PC-9 (cell line): ENCODE measurements at places on chromosomes 2 and 18. TPM values are rescaled to one million over a fixed set of nuclear protein-coding genes. Genes with fewer than 3 reads are reported as not detected.

Gene SLC23A3
- total RNA-seq, result 7.1 and 7.9 TPM in 2 replicates

Gene MOCOS
- total RNA-seq, result 22.7 and 30.4 TPM in 2 replicates

Gene BZW1
- total RNA-seq, result 274 and 300 TPM in 2 replicates

Gene FER1L5
- total RNA-seq, result 0.09 TPM in 1 of 2 replicates, not detected in the other

Gene SMAD7
- 5.0 and 5.8 TPM in 2 replicates for total RNA-seq

Gene CYRIA
- 3.9 and 4.0 TPM in 2 replicates for total RNA-seq

Gene TSGA10
- total RNA-seq, result 13.5 and 14.9 TPM in 2 replicates

Gene GDF7
- total RNA-seq, result 0.04 TPM in 1 of 2 replicates, not detected in the other

Gene UPP2
- total RNA-seq, result not detected in 2 replicates

Gene NEB
- total RNA-seq, result 0.15 TPM in 1 of 2 replicates, not detected in the other

Gene SCLY
- 33.9 and 40.0 TPM in 2 replicates for total RNA-seq

Gene ALK
- total RNA-seq, result not detected in 2 replicates

Gene RELCH
- total RNA-seq, result 19.6 and 20.1 TPM in 2 replicates

Gene DPY30
- total RNA-seq, result 89.6 and 109 TPM in 2 replicates

Gene UGT1A6
- 549 and 643 TPM in 2 replicates for total RNA-seq

Gene CFAP65
- total RNA-seq, result not detected in 2 replicates

Gene NOSTRIN
- total RNA-seq, result 0.48 and 0.68 TPM in 2 replicates

Gene SCG2
- 0.48 and 0.81 TPM in 2 replicates for total RNA-seq

Gene C1QL2
- not detected in 2 replicates for total RNA-seq

Gene DNAJC5G
- total RNA-seq, result not detected in 2 replicates

Gene GCG
- total RNA-seq, result not detected in 2 replicates

Gene KCNE4
- total RNA-seq, result 0.11 TPM in 1 of 2 replicates, not detected in the other

Gene ZFP36L2
- total RNA-seq, result 31.3 and 34.3 TPM in 2 replicates

Gene ADAM23
- 8.9 and 12.0 TPM in 2 replicates for total RNA-seq

Gene RAD51AP2
- total RNA-seq, result not detected in 2 replicates

Gene DNER
- total RNA-seq, result 0.28 and 0.58 TPM in 2 replicates

Gene CIB4
- not detected in 2 replicates for total RNA-seq

Gene ARHGEF4
- 16.1 and 20.0 TPM in 2 replicates for total RNA-seq

Gene PLEKHB2
- total RNA-seq, result 43.7 and 46.2 TPM in 2 replicates

Gene RUFY4
- not detected in 2 replicates for total RNA-seq

Gene REG3G
- total RNA-seq, result not detected in 2 replicates

Gene SGPP2
- 0.57 and 1.1 TPM in 2 replicates for total RNA-seq

Gene MLPH
- total RNA-seq, result 237 and 283 TPM in 2 replicates

Gene TWIST2
- 4.1 and 5.0 TPM in 2 replicates for total RNA-seq

Gene TLX2
- total RNA-seq, result 3.1 and 3.8 TPM in 2 replicates

Gene KIF5C
- total RNA-seq, result 0.07 and 0.23 TPM in 2 replicates

Gene ANKRD30BL
- total RNA-seq, result not detected in 2 replicates

Gene TNFAIP6
- total RNA-seq, result not detected in 2 replicates

Gene CD8B
- not detected in 2 replicates for total RNA-seq

Gene SERPINB5
- total RNA-seq, result 25.5 and 26.2 TPM in 2 replicates

Gene FBXO48
- 1.2 and 1.6 TPM in 2 replicates for total RNA-seq

Gene KIAA2012
- not detected in 2 replicates for total RNA-seq

Gene CTLA4
- total RNA-seq, result not detected in 2 replicates

Gene LMAN2L
- 13.2 and 15.6 TPM in 2 replicates for total RNA-seq

Gene TFPI
- 35.5 and 65.7 TPM in 2 replicates for total RNA-seq

Gene HK2
- 7.8 and 13.5 TPM in 2 replicates for total RNA-seq

Gene ALPP
- 47.5 and 57.8 TPM in 2 replicates for total RNA-seq

Gene SMCHD1
- total RNA-seq, result 44.9 and 73.7 TPM in 2 replicates

Gene CYB5A
- 105 and 109 TPM in 2 replicates for total RNA-seq

Gene FSHR
- total RNA-seq, result not detected in 2 replicates

Gene RAB6C
- total RNA-seq, result not detected in 2 replicates
